Uterine smooth muscle cell (primary cell): ENCODE measurements at places on chromosomes 13 and 19. TPM values are rescaled to one million over a fixed set of nuclear protein-coding genes. Genes with fewer than 3 reads are reported as not detected.

The FPR3 gene
- not detected in 2 replicates for total RNA-seq

The TTC9B gene
- not detected in 2 replicates for total RNA-seq

The RXFP2 gene
- not detected in 2 replicates for total RNA-seq

The NAT14 gene
- 19.1 and 29.9 TPM in 2 replicates for total RNA-seq

The SOX1 gene
- not detected in 2 replicates for total RNA-seq

The ZNF221 gene
- 8.7 and 9.2 TPM in 2 replicates for total RNA-seq

The CPB2 gene
- not detected in 2 replicates for total RNA-seq

The CEACAM4 gene
- not detected in 2 replicates for total RNA-seq

The HCST gene
- total RNA-seq = 0.22 and 1.5 TPM in 2 replicates

The TRIP10 gene
- 39.1 and 41.6 TPM in 2 replicates for total RNA-seq

The KIR3DL1 gene
- not detected in 2 replicates for total RNA-seq
